Esophagus squamous epithelium (tissue), 5 donors: ENCODE measurements at places on chromosomes 2 and 18. TPM values are rescaled to one million over a fixed set of nuclear protein-coding genes. Genes with fewer than 3 reads are reported as not detected.
A peak's percentile ranks its signal among the peaks of the same experiment; 100 is the strongest.

DNA sequence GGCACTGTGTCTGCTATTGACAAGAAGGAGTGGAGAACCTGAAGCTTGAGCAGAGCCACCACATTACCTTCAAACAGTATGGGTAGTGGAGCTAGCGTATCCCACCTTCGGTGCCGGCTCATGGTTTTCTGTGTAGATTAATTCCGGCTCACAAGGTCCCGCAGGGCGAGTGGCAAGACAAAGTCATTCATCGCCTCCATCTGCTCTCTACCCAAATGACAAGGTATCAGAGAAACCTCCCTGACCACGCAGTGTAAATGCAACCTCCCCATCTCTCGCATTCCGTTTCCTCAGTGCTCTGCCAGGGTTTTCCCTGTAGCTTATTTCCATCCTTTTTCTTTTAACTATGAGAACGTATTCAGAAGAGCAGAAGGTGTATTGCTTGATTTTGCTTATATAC lies 79.8 kb downstream of the MAP4K4 start:
- H3K4me1 ChIP-seq, result peaks cover 70% of the 10 kb centered on the region
- H3K27me3 ChIP-seq, result no peaks in the 10 kb centered on the region
- H3K27ac ChIP-seq, result no peak overlapping the region
- H3K4me3 ChIP-seq, result no peak overlapping the region
- no peaks in the 10 kb centered on the region for H3K36me3 ChIP-seq
- no peak for DNase-seq

Gene DNAH6
- total RNA-seq, result not detected

Gene MTCL1
- 7.1 TPM for total RNA-seq

DNA sequence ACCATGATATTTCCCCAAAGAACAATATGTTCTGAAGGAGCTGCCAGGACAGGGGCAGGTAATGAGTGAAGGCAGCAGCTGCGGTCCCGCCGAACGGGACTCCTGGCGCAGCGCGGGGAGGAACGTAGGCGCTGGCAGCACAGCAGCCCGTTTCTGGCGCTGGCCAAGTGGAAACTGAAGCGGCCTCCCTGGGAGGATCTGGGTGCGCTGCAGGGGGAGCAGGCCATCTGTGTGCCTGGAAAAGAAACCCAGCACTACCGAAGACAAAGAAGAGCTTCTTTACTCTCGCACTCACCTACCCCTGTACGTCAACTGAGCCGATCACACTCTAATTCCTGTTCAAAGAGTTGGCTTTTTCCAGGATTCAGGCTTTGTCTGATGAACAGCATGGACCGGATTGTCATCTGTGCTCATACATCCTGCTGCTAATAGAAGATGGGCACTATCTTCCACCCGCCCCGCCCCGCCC lies 11.8 kb downstream of the G6PC2 start:
- peaks cover 9% of the 10 kb centered on the region for H3K4me1 ChIP-seq
- no peaks in the 10 kb centered on the region for H3K36me3 ChIP-seq
- H3K4me3 ChIP-seq, result no peak overlapping the region
- H3K27me3 ChIP-seq, result no peaks in the 10 kb centered on the region

Gene ANKRD62
- not detected for total RNA-seq

- H3K27me3 ChIP-seq, result no peaks in the 10 kb centered on the region
- H3K4me1 ChIP-seq, result peaks cover 41% of the 10 kb centered on the region
- H3K27ac ChIP-seq, result no peak overlapping the region
- no peak overlapping the region for H3K4me3 ChIP-seq
- no peaks in the 10 kb centered on the region for H3K36me3 ChIP-seq
- DNase-seq, result no peak
Observed at GRCh38 chr2:20482725-20483124, 35.9 kb downstream of the RHOB start.

Gene IL36A
- total RNA-seq, result 54.9 TPM

Gene TANK
- total RNA-seq, result 68.4 TPM

- H3K27ac ChIP-seq, result no peak overlapping the region
- no peaks in the 10 kb centered on the region for H3K27me3 ChIP-seq
- H3K4me1 ChIP-seq, result no peaks in the 10 kb centered on the region
- DNase-seq, result no peak
- no peaks in the 10 kb centered on the region for H3K36me3 ChIP-seq
- H3K4me3 ChIP-seq, result no peak overlapping the region
Observed at GRCh38 chr2:70641263-70641784, 87.7 kb upstream of the TGFA start.

GRCh38 chr2:144490017-144490416 lies 29.9 kb downstream of the ZEB2 start:
- H3K4me3 ChIP-seq, result no peak overlapping the region
- DNase-seq, result no peak
- peak overlapping the region; percentile 26 for H3K27ac ChIP-seq
- no peaks in the 10 kb centered on the region for H3K36me3 ChIP-seq
- H3K4me1 ChIP-seq, result no peaks in the 10 kb centered on the region

DNA sequence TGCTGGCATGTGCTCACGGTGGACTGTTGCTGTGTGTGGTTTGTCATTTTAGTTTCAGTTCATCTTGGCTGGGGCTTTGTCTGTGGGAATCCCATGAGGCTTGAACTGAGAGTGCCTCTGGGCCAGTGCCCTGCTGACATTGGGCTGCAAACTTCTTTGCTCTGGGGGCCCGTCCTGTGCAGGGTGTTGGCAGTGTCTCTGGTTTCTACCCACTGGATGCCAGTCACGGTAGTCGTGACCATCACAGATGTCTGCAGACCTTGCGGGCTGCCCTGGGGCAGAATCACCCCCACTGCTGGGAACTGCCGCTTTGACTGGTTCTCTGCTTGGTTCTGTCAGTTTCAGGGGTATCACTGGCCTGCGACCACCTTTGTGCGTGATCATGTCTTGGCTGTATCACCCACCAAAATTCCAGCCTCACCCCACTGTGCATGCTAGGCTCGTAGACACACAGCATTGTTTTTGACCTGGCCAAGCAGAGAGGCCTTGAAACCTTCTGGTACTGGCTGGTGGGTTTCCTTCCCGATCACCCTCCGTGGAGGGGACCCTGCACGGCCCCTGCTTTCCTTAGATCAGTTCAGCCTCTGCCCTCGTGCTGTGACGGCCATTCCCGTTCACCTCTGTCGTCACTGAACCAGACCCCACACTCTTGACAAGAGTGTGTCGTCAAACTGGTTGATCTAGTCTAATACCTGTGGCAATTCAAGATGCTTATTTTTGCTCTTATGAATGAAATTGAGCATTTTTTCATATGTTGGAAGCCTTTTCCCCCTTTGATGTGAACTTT lies 57.6 kb downstream of the KCNG2 start:
- no peak overlapping the region for H3K4me3 ChIP-seq
- no peak overlapping the region for H3K27ac ChIP-seq
- H3K27me3 ChIP-seq, result no peaks in the 10 kb centered on the region
- H3K4me1 ChIP-seq, result peaks cover 22% of the 10 kb centered on the region

DNA sequence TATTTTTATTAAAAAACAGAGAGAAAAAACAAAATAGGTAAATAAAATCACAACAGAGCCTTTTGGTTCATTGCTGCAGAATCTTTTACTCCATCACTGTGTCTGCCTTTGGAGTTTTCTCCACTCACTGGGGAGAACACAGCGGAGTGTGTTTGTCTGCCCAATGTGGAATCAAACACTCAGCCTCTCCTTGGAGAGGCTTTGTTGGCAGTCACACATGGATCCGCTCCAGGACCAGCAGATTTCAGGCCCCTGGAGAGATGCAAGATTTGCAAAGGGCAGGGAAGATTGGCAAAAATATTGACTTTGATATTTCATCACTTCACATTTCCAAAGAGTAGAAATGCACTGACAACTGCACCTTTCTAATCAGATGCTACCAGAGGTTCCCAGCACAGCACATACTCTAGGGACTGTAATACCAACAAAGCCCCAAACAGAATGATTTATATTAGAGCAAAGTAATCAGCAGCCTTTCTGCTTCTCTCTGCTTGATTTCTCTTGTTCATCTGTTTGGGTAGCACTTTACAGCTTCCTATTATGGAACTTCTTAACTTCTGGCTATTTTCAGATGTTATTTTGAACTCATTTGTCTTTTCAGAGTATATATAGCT lies 1898.8 kb upstream of the PIK3C3 start:
- no peak overlapping the region for H3K4me3 ChIP-seq
- no peak for DNase-seq
- H3K4me1 ChIP-seq, result no peaks in the 10 kb centered on the region
- no peaks in the 10 kb centered on the region for H3K27me3 ChIP-seq
- no peak overlapping the region for H3K27ac ChIP-seq
